Esophagus squamous epithelium (tissue), 5 donors: ENCODE measurements at places on chromosomes 2 and 18.

- no peaks in the 10 kb centered on the region for H3K36me3 ChIP-seq
- H3K4me3 ChIP-seq: no peak overlapping the region
- H3K27ac ChIP-seq: no peak overlapping the region
- no peaks in the 10 kb centered on the region for H3K27me3 ChIP-seq
- DNase-seq: no peak
These were observed 43.4 kb downstream of the MRO start for GRCh38 chr18:50776383-50776782.

GRCh38 chr2:119116411-119117295 is 41.9 kb downstream of the C1QL2 start:
- H3K36me3 ChIP-seq: no peaks in the 10 kb centered on the region
- no peaks in the 10 kb centered on the region for H3K4me1 ChIP-seq
- H3K27ac ChIP-seq: no peak overlapping the region
- DNase-seq: no peak
- H3K27me3 ChIP-seq: peaks cover 61% of the 10 kb centered on the region

GRCh38 chr2:173631127-173631460 is 276.4 kb downstream of the CDCA7 start:
- no peaks in the 10 kb centered on the region for H3K27me3 ChIP-seq
- H3K27ac ChIP-seq: no peak overlapping the region
- no peaks in the 10 kb centered on the region for H3K36me3 ChIP-seq
- no peak for DNase-seq

DNA sequence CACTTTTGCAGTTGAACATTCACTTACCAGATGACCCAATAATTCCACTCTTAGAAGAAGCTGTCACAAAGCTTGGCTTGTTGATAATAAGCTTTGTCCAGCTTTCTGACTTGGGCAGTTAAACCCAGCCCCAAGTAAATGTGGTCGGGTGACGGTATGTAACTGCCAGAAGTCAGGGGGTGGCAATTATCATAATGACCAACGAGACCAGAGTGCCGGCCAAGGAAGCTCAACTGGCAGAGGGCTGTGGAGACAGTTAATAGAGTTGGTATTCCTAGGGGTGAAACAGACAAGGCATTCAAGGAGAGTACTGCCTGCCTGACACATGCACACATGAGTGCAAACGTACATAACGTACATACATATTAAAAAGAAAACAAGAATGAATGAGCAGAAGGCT is 116.7 kb downstream of the EIPR1 start:
- no peak for DNase-seq
- no peak overlapping the region for H3K4me3 ChIP-seq
- H3K4me1 ChIP-seq: no peaks in the 10 kb centered on the region

- no peak for DNase-seq
- H3K27me3 ChIP-seq: no peaks in the 10 kb centered on the region
- H3K36me3 ChIP-seq: no peaks in the 10 kb centered on the region
- no peaks in the 10 kb centered on the region for H3K4me1 ChIP-seq
- H3K27ac ChIP-seq: no peak overlapping the region
- H3K4me3 ChIP-seq: no peak overlapping the region
These were observed 378.2 kb upstream of the ST6GAL2 start for GRCh38 chr2:107264184-107264583.

GRCh38 chr2:241999184-241999583 is 129.7 kb downstream of the RTP5 start:
- no peaks in the 10 kb centered on the region for H3K4me1 ChIP-seq
- no peaks in the 10 kb centered on the region for H3K36me3 ChIP-seq
- DNase-seq: no peak
- no peak overlapping the region for H3K4me3 ChIP-seq
- H3K27me3 ChIP-seq: no peaks in the 10 kb centered on the region

DNA sequence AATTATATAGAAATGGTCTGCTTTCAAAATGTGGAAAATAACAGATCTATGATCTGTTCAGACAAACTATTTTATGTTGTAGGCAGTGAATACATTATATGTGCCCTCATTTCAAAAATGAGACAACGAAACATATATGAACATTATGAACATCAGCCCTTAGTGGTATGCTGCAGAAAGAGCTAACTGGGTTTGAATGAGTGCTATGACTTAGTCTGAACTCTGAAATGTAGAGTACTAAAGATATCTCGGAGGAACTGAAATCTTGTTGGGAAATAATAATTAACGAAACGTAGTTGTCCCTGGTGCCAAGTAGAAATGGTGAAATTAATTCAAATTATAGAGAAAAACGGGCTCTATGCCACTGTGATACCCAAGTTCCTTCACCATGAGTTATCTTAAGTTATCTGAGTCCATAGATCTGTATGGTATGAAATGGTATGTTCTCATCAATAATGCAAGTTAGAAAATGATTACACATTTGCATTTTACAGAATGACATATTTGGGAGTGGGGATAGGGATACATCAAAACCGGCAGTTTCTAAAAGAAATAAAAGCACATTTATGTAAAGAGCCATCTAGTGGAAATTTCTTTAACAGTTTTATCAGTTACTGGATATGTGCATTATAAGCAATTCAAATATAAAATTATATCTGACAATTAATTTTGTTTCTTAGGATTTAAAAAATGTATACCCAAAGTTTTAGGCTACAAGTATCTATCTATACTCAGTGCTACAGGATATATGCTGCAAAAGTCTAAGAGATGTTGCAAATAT is 26.7 kb downstream of the STARD6 start:
- H3K36me3 ChIP-seq: no peaks in the 10 kb centered on the region
- no peaks in the 10 kb centered on the region for H3K4me1 ChIP-seq
- H3K4me3 ChIP-seq: no peak overlapping the region
- DNase-seq: no peak
- no peaks in the 10 kb centered on the region for H3K27me3 ChIP-seq

GRCh38 chr18:60826346-60826745 is 453.8 kb upstream of the MC4R start:
- no peak overlapping the region for H3K4me3 ChIP-seq
- H3K4me1 ChIP-seq: no peaks in the 10 kb centered on the region
- no peak for DNase-seq
